ENCODE measurements at places on chromosomes 6 and 20. TPM values are rescaled to one million over a fixed set of nuclear protein-coding genes. Genes with fewer than 3 reads are reported as not detected.
A peak's percentile ranks its signal among the peaks of the same experiment; 100 is the strongest.

GRCh38 chr20:11234608-11235007 lies 560.8 kb upstream of the JAG1 start:
- no peak for DNase-seq

DNA sequence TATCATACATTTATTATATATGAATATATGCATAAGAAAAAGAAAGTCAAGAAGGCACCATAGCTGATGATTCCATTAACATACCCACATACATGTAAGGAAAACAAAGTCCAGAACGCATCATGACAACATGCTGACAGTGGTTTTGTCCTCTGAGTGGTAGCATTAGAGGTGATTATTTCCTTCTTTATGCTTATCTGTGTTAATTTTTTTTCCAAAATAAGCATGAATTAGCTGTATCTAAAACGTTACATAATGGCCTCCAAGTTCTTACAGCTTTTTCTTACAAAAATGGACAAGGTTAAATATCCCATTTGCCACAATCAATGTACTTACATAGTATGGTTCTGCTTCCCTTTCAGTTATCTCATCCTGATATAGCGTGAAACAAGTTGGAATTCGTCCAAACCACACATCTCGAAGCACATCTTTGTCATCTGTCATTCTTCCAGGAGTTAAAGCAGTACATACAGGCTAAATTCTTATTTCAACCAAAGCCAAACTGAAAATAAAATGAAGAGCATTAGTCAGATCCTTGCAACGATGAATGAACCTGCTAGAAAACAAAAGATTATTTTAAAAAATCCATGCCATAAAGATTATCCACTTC lies 9.7 kb downstream of the ATG5 start:
- no peak for DNase-seq

DNA sequence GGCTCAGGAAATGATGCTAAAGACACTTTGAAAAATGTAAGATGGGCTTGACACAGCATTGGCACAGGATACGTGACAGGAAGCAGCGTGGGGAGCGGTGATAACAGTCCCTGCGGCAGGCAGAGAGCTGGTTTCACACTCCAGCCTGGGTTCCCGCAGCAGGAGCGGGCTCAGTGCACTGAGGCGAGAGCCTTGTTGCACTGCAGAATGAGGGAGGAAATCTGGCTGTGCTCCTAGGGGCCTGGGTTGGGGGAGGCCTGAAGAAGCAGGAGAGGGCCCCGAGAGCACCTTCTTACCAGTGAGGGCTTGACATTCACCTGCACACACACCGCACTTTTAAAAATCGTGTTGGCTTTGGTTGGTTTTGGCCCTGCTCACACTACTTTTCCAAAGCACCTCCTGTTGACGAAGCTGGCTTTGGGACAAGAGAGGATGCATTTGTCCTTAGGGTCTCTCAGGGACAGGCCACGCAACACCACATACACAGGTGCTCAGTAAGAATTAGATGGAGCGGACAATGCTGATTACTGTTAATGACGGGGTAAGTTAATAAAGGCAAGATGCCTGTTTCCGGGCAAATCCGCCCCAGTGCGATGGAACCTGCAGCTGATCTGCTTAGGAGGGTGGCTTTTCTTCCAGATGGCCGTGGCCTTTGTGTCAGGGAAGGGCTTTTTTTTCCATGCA lies 49.4 kb upstream of the ARMC2 start:
- DNase-seq, result no peak

GRCh38 chr20:44835116-44835515 lies 24.8 kb upstream of the RIMS4 start:
- no peak for DNase-seq

DNA sequence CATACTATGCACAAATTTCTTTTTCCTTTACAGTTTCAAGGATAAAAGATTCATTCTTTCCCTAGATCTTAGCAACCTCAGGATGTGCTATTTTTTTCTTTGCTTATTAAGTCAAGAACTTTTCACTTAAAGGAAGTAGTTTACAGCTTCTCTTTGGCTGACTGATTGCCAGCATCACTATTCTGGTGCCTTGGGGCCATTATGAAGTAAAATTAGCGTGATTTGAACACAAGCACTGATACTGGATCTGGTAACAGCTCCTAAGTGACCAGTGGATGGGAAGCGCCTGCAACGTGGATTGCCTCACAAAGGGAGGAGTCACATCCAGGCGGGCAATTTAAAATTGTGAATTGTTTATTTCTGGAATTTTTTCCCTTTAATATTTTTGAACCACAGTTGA lies 147.1 kb downstream of the ARID1B start:
- DNase-seq, result no peak

GRCh38 chr20:43975096-43975768 lies 60.6 kb downstream of the TOX2 start:
- DNase-seq, result peak; percentile 96

GRCh38 chr6:104862456-104862855 lies 2.7 kb upstream of the HACE1 start:
- DNase-seq, result no peak

DNA sequence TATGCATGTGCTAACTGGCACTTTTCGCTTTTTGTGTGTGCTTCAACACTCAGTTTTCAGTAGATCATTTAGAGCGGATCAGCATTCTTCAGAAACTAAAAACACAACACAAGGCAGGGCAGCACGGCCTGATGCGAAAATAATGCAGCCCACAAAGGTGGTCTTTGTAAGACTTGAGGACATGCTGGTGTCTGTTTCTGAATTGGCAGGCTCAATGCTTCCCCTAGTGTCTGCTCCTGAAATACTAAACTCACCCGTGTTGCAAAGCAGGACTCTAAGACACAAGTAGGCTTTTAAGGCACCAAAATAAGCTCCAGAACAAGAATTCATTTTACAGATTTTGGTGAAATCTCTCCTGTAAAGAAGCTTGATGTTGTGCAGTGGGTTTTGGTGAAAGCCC lies 676.5 kb downstream of the TENT5A start:
- peak; percentile 19 for DNase-seq

GRCh38 chr6:127177030-127177922 lies 58.8 kb downstream of the RSPO3 start:
- DNase-seq, result peak; percentile 91

DNA sequence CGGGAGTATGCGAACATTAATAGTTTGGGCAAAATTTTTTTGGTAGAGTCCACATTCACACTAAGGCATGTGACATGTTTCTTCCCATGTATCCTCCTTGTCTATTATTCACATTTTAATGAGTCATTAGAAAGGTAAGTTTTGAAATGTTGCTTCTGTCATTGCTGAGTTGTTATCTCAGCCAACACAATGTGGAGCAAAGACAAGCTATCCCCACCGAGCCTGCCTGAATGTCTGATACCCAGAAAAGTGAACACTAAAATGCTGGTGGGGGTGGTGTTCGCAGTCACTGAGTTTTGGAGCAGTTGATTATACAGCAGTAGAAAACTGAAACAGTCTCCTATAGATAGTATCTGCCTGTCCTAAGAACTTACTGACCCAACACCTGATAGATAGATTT lies 68.3 kb upstream of the ASF1A start:
- DNase-seq, result no peak

GRCh38 chr6:150875841-150876240 lies 10.3 kb downstream of the MTHFD1L start:
- no peak for DNase-seq

DNA sequence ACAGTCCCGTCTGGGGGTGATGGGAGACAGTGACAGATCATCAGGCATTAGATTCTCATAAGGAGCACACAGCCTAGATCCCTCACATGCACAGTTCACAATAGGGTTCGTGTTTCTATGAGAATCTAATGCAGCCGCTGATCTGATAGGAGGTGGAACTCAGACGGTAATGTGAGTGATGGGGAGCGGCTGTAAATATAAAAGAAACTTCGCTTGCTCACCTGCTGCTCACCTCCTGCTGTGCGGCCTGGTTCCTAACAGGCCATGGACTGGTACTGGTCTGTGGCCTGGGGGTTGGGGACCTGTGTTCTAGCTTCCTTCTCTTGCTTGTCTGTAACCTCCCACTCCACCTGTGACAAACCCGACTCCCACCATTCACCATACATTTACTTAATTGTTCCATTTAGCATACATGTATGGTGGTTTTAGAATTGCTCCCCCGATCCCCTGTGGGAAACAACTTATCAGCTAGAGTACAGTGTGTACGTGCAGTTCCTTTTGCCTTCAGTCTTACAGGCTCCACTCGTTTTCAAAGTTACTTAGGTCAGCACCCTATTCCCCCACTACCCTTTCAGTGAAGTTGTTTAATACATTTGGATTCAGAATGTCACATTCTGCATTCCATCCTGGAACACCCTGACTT lies 4.0 kb downstream of the MANBAL start:
- DNase-seq, result no peak

DNA sequence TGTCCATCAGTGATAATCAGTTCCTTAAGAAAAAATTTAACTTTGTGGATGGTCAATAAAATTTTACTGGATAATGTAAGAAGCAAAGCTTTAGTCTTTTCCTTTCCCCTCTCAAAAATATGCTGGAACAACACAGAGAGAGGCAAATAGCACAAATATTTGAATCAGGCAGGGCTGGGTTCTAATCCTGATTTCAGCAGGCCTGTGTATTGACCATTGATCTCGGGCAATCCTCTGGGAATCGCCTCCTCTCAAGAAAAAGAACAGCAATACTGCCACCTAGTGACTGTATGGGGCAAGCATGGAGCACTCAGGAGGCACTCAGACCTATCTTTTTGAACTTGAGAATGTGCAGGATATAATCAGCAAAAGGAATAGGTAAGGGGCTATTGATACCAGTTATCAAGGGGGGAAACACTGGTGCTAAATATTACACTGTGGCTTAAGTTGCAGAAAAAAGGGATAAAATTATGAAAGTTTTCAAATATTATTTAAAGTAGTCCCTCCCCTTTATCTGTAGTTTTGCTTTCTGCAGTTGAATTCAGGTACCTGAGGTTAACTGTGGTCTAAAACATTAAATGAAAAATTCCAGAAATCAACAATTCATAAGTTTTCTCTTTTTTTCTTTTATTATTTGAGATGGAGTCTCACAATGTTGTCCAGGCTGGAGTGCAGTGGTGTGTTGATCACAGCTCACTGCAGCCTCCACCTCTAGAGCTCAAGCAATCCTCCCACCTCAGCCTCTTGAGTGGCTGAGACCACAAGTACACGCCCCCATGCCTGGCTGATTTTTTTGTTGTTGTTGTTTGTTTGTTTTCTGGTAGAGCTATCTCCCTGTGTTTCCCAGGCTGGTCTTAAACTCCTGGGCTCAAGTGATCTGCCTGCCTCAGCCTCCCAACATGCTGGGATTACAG lies 91.8 kb upstream of the NHSL1 start:
- peak; percentile 85 for DNase-seq

- no peak for DNase-seq
Observed at GRCh38 chr6:22062807-22063408, 233.9 kb downstream of the PRL start.

The CAPN11 gene
- total RNA-seq, result not detected

The ERMARD gene
- 15.0 TPM for total RNA-seq

The STX11 gene
- 0.16 TPM for total RNA-seq

The THBD gene
- 6.7 TPM for total RNA-seq

All from fibroblast of the aortic adventitia (primary cell).